ENCODE measurements at places on chromosomes 7 and 10. TPM values are rescaled to one million over a fixed set of nuclear protein-coding genes. Genes with fewer than 3 reads are reported as not detected.

The TCERG1L gene
- total RNA-seq, result 1.2 TPM

The GATA3 gene
- 5.4 TPM for total RNA-seq

The PRRT4 gene
- total RNA-seq, result 0.59 TPM

The ZNF804B gene
- total RNA-seq, result not detected
